ENCODE measurements at places on chromosomes 12 and 14.

- DNase-seq, result no peak
Measured at GRCh38 chr12:10211101-10211939, 1.4 kb upstream of the GABARAPL1 start.

DNA sequence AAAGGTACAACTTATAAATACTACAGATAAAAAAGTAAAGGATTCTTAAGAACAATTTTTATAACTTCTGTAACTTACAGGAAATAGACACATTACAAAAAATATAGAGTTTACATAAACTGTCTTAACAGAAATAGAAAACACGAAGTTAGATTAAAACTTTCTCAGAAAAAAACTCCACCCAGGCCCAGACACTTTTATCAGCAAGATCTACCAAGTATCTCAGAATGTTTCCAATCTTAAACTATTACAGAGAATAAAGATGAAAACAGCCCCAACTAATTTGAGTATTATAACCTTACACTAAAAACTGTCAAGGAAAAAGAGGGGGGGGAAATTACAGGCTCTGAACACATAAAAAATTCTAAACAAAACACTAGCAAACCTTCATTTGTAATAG, 8.2 kb downstream of the ZFC3H1 start:
- DNase-seq, result no peak

- DNase-seq, result no peak
Measured at GRCh38 chr12:132550830-132551640, 59.3 kb downstream of the LRCOL1 start.

DNA sequence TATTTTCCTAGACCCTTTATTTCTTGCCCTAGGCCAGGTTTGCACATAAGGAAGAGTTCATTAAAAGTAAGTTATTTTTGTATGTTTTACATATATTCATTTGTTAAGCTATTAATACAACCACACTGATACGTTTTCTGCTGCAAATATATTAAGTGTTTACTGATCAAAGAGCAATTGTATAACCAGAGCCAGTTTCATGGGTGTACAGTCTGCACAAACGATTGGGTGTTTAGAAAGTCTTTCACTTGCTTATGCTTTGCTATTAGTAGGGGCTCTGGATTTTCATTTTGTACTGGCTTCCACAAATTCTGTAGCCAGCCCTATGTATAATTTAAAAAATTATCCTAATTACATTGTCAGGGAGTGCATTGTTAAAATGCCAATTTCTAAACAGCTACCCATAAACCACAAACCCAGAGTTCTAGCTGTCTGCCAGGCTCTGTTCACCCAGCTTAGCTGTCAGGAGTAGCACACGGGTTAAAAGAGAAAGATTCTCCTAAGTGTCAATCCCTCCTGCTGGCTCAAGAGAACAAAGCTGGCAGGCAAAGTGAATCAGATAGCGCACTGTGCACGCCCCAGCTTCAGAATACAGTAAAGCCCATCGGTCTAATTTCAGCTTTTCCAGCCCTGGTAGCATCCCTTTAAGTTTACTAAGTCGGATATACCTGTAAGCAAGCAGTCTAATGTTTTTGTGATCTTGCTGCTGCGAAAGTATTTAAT, 151.0 kb upstream of the LMO3 start:
- DNase-seq, result no peak

DNA sequence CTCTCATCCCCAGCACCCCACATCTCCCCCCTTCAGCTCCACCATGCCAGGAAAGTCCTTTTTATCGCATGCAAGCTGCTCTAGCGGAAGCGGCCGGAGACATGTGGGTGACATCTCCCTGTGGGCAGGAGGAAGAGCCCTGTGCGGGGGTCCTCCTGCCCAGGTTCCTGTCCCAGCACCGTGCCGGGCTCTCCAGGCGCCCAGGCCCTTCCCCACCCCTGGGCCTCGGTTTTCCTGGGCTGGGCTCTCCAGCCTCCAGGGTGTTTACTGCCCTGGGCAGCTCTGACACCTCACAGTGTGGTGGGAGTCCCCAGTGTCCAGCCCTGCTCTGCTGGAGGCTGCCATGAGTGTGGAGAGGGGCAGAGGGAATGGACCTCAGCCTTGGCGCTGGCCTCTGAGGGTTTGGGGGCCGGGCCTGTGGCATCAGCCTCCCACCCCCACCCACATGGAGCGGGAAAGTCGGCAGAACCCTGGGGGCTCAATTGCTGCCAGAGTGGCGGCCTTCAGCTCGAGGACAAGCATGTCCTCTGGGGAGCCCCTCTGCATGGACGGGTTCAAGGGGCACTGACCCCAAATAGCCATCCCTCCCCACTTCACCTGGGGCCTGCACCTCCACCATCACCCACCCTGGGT, 16.9 kb downstream of the ASPG start:
- DNase-seq, result no peak

DNA sequence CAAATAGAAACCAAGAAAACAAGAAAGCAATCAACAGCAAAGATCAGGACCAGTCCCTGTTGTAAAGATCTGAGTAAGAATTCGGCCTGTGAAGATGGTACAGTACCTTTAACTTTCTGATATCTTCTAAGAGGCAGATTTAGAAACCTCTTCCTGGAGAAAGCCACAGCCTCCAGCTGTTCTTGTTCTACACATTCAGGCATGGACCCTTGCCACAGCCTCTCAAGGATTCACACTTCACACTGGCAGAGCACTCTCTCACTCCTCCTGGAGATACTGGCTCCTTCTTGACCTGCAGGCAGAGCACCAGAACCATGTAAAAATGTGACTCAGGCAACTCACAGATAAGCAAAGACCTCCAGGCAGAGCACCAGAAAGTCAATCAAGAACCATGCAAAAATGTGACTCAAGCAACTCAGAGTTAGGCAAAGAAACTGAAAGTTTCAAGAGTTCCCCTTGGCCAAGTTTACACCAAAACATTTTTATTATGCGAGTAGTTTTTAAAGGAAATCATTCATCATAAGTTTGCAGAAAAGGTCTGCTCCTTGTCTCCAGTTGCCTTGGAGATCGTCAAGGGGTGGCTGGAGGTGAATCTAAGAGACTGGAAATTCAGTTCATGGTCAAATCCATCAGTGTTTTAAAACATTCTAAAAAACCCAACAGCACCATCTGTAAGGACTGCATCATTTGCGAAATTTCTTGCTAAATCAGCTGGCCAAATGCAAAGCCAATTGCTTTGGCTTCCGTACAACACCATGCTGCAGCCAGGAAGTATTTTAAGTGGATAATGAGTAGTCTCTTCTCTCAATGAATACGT, 119.3 kb upstream of the MDM1 start:
- DNase-seq, result peak; percentile 20

GRCh38 chr14:61328626-61329262, 7.4 kb downstream of the PRKCH start:
- no peak for DNase-seq

DNA sequence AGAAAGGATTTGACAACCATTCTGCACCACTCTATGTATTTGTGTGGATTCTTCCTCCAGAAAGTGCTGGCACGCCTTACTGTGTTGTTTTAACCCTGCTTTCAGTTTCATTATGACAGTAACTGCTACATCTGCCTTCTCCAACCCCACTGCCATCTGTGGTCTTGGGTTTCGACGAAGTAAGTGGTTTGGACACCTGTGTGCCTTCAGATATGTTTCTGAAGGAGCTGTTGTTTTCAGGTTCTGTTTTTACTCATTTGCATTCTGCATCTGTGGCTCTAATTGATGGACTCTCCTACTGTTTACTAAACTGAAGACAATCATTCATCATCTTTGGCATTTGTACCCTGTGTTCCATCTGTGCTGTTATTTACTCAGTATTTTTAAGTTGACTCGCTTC, 4.1 kb downstream of the TSHR start:
- no peak for DNase-seq

GRCh38 chr12:57243521-57244311, 7.3 kb downstream of the STAC3 start:
- no peak for DNase-seq

- no peak for DNase-seq
Measured at GRCh38 chr14:99763527-99764221, 29.5 kb upstream of the EML1 start.

DNA sequence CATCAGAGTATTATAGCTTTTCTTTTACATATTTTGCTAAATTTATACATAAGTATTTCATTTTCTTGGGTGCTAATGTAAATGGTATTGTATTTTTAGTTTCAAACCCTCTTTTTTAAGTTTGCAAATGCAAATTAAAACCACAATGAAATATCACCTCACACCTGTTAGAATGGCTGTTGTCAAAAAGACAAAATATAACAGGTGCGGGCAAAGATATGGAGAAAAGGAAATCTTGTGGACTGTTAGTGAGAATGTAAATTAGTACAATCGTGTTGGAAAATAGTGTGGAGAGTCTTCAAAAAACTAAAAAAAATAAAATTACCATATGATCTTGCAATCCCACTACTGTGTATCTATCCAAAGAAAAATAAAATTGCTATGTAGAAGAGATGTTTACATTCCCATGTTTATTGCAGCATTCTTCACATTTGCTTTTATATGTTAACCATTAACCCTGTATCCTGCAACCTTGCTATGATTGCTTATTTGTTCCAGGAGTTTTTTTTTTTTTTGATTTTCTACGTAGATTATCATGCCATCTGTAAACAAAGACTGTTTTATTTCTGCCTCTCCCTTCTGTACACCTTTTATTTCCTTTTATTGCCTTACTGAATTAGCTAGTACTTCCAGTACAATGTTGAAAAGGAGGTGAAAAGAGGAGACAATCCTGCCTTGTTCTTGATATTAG, 405.4 kb upstream of the MIS18BP1 start:
- DNase-seq, result no peak

GRCh38 chr14:68820536-68820935, 27.7 kb upstream of the ZFP36L1 start:
- no peak for DNase-seq

DNA sequence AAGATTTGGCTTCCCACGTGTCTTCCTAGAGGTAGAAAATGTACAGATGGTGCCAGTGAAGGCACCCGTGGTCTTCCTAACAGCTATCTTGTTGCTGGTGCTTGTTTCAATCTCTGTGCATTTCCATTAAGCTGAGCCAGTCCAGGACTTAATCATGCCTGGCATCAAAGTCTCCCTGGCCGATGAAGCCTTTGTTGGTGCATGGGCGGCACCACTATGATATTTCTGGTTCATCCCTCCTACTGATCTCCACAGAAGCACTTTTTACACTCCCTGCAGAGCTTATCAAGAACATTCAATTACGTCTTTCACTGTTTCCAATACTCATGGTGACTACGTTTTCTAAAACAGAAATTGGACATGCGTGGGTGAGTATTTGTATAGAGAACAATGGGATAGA, 128.4 kb downstream of the TTC8 start:
- DNase-seq, result no peak

DNA sequence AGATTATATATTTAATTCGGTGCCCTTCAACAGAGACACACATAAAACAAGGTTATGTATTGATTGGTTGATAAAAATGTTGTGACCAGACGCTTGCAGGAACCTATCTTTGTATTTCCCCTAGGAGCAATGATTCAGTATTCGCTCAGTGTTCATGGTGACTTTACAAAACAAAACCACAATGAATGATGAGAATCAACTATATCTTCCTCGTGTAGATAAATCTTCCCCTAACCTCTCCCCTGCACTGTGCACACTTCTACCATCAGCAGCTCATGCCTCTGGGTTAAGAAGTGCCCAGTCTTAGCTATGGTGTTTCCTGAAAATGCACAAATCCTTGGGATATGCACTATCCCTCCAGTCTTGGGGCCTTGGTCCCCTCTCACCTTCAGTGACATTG, 16.3 kb downstream of the RIN3 start:
- no peak for DNase-seq

GRCh38 chr12:42085594-42085993, 59.1 kb downstream of the GXYLT1 start:
- no peak for DNase-seq

GRCh38 chr12:67394550-67394949, 125.4 kb downstream of the CAND1 start:
- DNase-seq, result peak; percentile 17

Data from globus pallidus (tissue), 1 donor.